Hepatic stellate cell (primary cell): ENCODE measurements at places on chromosomes 4 and X.

- no peak for DNase-seq
Observed at GRCh38 chr4:16484711-16485110, 258.4 kb upstream of the TAPT1 start.

DNA sequence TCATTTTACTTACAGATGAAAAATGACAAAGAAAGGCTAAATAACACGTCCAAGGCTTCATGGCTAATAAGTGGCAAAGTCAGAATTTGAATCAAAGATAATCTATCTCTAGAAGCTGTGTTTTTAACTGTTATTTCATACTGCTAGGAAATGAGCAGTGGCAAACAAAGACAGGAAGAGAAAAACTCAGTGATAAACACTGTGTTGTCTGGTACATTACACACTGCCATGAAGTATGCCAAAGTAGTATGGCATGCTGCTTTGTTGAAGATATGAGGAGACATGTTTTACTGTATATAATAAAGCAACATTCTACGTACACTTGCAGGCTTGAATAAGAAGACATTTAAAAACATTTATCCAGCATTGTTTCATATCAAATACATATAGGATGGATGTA lies 49.5 kb downstream of the TIGD2 start:
- no peak for DNase-seq

DNA sequence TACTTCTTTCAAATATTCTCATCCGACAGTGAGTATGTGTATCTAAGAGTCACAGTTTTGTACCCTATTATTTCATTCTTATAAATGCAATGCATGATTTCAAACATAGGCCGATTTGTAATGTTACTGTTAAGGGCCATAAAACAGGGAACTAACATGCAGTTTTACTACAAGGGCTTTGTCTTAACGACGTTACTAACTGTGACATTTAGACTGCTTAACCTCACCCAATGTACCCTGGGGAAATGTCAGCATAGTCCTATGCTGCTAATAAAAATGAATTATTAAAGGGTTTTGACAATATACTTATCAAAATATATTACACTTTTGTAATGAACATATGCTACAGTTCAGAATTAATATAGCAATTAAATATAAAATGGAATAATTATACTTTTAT lies 74.8 kb upstream of the CPXCR1 start:
- no peak for DNase-seq

DNA sequence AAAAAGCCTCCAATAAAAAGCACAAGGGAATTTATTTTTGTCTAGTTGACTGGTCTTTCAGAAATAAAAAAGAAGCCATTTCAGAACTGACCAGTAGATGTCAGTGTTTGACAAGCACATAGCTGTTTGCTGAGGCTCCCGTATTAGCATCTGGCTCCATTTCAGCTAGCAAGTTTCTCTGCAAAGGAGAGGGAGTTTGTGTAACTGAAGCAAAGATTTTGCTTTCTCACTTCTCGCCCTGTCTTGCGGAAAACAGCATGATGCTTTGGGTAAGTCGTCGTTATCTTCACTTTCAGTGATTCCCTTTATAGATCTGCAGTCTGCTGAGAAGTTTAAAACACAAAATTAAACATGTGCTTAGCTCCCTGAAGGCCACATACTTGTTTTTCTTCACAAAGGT lies 85.5 kb downstream of the CT47B1 start:
- DNase-seq = peak; percentile 45

DNA sequence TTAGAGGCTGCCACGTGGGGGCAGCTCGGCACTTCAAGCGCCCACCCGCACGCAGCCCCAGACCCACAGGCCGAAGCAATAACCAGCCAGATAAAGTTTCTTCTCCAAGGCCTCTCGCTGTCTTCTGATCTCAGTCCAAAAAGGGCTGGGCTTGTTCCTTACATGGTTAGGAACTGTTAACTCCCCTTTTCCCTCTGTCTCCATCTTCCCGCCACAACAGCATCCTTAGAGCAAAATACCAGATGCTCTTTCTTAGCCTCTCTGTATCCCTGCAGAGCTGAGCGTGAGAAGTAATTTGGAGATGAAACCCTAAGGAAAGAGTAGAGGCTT lies 23.4 kb upstream of the KIAA1210 start:
- DNase-seq = no peak

- DNase-seq = no peak
Observed at GRCh38 chr4:52550186-52550585, 108.9 kb downstream of the USP46 start.

GRCh38 chr4:25171201-25171865 lies 11.1 kb upstream of the SEPSECS start:
- DNase-seq = no peak

GRCh38 chrX:37776987-37777325 lies 2.9 kb upstream of the CYBB start:
- no peak for DNase-seq

DNA sequence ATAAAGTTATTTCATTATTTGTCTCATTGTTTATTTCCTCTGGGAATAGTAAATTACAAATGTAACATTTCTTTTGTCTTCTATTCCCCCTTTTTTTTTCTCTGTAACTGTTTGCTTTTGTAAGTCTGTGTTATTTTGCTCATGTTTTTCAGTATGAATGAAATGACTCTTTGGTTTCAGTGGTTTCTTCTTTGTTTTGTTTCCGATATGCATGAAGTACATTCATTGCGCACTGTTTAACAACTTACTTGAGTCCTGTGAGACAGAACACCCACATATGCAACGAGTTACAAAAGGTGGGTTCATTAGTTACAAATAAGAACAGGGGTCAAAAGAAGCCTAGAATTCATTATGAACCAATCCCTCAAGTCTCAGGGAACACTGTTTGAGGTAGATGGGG lies 175.0 kb upstream of the UGT8 start:
- no peak for DNase-seq

- no peak for DNase-seq
Observed at GRCh38 chr4:129917651-129918050, 821.7 kb downstream of the C4orf33 start.

DNA sequence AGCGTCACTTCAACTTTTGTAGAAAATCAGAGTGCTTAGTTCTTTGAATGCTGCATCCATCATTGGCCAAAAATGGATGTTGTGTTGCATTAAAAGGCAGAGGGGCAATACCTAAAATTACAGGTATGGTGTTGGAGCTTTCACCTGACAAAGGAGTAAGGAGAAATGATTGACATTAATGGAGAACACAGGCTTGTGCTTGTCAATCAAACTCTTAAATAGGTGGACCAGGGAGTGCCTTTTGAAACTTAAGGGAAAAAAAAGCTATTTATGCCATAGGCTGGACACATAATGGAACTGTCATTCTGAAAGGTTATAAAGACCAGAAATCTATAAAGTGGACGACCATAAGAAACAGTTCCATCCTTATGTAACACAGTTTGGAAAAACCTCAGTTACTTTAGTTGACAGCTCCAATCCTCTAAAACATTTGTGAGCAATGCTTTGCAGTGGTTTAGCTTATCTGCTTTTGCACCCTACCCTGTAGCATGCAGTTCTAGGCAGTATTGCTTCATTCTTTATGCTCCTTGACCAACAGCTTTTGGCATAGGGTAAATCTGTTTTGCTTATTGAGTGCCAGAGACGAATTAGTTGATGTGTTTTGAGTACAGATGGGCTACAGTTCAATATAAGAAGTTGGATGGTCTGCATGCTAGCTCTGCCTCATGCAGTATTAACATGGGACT lies 2.4 kb downstream of the HADH start:
- DNase-seq = no peak

DNA sequence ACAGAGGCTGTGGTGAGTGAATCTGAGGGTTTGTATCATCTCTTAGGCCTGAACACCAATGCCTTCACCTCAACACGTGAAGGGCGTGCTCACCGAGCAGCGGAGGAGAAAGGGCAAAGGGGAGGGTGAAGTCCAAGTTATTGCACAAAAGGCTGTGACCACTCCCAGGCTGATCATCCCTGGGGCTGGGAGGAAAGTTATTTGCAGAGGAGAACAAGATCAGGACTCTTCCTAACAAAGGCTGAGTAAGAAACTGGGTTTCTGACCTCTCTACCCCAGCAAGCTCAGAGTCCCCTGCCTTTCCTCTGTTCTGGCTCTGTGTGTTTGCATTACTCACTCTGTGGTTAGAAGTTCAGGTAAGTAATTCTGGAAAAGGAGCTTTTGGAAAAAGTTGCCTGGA lies 366.3 kb upstream of the CXorf51A start:
- no peak for DNase-seq

- DNase-seq = peak; percentile 88
Observed at GRCh38 chr4:6771229-6771671, 11.3 kb upstream of the KIAA0232 start.

DNA sequence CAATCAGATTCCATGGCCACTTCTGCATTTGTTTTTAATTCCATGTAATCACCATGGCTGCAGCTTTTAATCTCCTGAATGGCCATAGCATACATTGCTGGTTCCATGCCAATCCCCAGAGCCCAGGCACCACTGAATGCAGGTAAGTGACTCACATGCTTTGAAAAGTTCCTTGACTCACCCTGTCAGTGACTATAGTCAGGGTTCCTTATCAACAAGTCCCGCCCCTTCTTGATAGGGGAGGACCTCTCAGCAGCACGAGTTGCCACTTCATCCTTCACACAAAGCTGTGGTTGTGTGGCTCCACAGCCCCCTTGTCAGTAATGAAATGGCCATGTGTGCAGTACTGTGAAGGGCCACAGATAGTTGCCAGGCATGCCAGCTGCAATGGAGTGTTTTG lies 516.6 kb downstream of the PPARGC1A start:
- no peak for DNase-seq

DNA sequence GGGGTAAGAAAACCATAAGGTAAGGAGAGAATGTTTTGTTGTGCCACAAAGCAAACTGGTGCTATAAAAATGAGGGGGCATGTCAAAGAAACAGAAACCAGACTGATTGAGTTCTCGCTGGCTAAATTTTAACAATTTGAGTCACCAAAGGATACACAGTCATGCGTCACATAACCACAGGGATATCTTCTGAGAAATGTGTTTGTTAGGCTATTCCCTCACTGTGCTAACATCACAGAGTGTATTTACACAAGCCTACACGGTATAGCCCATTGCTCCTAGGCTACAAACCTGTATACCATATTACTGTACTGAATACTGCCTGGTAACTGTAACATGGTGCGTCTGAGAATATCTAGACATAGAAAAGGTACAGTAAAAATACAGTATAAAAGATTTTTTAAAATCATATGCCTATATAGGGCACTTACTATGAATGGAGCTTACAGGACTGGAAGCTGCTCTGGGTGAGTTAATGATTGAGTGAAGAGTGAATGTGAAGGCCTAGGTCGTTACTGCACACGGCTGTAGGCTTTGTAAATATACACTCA lies 50.1 kb downstream of the FBXW7 start:
- DNase-seq = peak; percentile 24

- no peak for DNase-seq
Observed at GRCh38 chr4:108449129-108449528, 171.2 kb upstream of the RPL34 start.

- DNase-seq = no peak
Observed at GRCh38 chr4:25750874-25751273, 95.2 kb downstream of the SLC34A2 start.

DNA sequence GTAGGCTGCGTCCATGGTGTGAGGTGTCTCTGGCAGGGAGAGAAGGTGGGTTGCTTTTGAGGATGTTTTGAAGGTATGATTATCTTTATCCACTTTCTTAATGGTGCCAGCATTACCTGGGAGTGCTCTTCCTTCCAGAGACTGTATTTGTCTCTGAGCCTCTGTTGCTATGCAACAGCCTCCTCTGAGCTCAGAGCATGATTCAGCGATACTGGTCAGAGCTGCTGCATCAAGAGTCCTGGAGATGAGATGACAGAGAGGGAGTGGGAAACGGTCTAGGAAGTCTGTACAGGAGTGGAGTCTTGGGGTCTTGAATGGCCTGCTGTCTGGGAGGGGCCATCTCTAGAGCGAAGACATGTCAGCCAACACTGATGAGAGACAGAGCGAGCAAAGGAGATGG lies 104.4 kb upstream of the RAB40AL start:
- DNase-seq = peak; percentile 36

DNA sequence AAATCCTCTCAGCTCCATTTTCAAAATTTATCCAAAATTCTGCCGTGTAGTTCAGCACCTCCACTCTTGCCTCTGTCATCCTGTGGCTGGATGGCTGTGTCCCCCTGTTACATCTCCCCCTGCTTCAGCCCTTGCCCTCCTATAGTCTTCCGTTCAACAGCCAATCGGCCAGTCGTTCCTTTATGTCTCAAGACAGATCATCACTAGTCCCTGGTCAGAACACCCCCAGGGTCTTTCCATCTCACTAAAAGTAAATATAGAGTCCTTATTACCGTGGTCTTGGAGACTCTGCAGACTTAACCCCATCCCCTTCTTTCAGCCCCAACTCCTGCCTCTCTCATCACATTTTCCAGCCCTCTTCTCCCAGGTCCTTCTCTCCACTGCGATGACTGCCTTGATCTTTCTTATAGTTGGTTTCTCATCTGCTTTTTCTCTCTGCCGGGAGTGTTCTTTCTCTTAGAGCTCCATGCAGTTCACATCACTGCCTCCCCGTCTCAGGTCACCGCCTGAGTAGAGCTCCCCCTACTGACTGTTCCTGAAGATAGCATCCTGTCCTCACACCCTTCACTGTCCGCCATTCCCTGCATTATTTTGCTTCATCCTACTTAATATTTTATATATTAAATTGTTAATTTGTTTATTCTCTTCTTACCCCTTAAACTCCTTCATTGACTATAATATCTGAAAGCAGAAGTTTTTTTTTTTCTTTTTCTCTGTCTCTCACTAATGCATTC lies 736.9 kb upstream of the MAGEB2 start:
- DNase-seq = peak; percentile 2

GRCh38 chr4:57116245-57116644 lies 6.1 kb upstream of the IGFBP7 start:
- no peak for DNase-seq

DNA sequence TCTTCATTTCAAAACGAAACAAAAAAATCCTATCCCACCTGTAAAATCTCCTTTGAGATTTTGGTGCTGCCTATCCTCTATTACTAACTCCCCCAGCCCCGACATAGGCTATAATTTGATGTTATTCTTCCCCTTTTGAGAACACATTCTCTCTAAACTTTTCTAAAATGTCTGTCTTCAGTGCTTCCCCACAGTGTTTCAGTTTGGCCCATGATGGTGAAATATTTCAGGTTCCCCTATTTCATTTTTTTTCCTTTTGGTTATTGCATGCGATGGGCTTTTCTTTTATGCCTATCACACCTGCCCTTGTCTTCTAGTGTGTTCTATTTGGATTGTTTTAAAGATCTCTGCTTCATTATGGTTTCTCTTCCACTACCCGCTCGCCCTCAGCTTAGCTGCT lies 14.7 kb downstream of the BCORL1 start:
- no peak for DNase-seq

- no peak for DNase-seq
Observed at GRCh38 chr4:100736641-100737451, 219.0 kb upstream of the EMCN start.

DNA sequence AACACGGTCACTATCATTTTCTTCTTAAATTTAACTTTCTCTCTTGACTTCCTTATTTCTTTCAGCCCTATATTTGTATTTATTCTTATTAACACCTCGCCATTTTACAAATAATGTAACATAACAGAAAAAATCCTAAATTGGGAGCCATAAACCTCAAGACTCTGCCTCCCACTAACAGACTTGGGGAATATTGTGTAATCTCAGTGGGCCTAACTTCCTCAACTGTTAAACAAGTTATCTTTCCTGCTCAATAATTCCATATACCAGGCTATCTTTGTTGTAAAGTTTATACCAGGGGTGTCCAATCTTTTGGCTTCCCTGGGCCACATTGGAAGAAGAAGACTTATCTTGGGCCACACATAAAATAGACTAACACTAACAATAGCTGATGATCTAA lies 26.2 kb downstream of the PRSS12 start:
- DNase-seq = no peak
